ENCODE measurements at places on chromosomes 13 and 19. TPM values are rescaled to one million over a fixed set of nuclear protein-coding genes. Genes with fewer than 3 reads are reported as not detected.

DNA sequence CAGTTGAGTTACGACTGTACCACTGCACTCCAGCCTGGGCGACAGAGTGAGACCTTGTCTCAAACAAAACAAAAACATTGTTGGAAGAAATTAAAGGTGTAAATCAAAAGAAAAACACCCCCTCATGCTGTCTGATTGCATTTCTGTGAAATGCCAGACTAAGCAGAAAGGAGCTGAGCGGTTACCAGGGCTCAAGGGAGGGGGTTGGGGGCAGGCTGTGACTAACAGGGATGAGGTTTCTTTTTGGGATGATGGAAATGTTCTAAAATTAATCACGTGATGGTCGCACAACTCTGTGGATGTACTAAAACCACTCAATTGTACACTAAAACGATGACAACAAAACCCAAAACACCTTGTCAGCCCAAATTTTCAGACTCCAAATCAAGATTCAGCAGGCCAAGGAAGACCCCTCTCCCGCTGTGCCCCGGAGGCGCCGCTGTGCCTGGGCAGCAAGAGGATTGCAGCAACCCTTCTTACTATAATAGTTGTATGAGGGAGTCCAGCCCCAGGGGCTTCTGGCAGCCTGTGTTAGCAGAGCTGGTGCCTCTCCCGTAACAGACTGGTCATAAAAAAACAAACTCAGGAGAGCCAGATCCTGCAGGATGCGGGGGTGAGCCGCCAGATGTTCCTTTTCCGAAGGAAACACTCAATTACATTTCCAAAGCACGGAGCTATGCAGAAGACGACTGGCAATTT lies 20.9 kb downstream of the CAPS start:
- DNase-seq = peak; percentile 90

GRCh38 chr13:43077906-43078305 lies 54.5 kb downstream of the DNAJC15 start:
- DNase-seq = no peak

DNA sequence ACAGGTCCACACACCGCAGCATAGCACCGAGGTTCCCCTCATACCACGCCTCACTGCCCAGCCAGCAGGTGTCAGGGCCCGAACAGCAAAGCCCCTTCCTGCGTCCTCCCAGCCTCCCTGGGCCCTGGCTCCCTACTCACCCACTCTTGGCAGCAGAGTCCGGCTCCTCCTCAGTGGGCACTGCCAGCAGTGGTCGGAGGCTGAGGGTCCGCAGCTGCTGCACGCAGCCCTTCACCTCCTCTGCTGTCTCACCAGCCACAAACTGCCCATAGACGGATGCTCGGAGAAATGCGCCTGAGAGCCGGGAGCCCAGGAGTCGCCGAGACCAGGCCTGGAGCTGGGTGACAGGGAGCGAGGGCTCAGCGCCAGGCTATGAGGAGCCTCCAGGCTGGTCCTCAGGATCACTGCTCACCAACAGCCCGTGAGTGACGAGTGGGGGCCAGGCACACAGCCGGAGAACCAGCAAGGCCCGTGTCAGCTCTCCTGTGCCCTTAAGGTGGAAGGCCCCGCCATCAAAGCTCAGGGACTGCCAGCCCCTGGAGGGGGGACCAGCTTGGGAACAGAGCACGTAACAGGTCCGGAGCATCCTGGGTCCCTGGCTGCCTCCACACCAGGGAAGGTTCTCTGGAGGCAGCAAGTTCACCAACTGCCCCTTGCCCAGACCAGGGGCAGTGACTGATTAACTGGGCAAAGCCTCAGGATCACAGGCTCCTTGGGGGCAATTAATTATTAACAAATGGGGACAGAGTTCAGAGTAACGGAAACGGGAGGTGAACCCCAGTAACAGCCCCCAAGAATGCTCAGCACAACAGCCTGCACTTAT lies at the start of gene PRODH2:
Gene PRODH2 (minus strand): TSS at position 626 of the 823 bp plus-strand sequence. CDS start 40 bp downstream, at position 586.
- no peak for DNase-seq

- DNase-seq = no peak
Measured at GRCh38 chr19:1521636-1522035, 2.2 kb upstream of the PLK5 start.

DNA sequence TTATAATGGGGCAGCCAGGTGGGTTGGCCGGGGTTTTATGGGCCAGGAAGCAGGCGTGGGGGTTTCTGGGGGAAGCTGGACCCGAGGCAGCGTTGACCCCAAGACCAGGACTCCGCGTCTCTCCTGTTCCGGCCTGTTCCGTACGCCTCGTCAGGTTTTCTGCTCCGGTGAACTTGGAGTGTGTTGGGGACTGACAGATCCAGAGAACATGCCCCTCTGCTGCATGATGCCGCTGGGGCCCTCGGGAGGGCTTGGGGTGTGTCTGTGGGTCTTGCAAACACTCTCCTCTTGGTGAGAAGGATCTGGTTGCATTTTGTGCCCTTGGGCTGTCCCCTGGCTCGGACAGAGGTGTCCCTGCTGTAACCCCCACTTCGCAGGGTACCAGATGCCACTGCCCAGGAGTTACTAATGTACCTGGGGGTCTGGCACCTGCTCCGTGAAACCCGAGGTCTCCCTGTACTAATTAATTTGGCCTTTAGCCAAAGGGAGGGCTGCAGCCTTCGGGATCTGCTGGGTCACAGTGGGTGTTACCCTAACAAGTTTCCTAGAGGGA lies 15.6 kb downstream of the KDM4B start:
- no peak for DNase-seq

DNA sequence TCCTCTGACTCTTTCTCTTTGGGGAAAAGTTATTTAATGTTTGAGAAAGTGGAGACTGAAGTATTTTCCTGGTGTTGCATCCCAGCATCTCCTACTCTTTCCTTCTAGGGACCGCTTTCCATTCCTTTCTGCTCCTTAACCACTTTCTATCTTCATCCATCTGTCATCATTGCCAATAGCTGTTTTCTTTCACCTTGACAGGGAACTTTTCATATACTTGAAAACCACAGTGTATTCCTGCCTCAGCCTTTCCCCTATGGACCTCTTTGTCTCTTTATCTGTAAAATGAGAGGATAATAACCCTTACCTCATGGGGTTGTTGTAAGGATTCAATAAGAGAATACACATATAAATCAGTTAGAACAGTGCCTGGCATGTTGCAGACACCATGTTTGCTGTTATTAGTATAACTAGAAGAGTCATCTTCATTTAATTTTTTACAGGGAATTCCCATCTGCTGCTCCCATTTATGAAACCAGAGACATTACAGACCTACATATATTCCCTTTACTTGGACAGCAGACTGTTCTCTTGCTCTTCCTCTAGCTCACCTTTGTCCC lies 31.8 kb downstream of the LCP1 start:
- no peak for DNase-seq

GRCh38 chr19:1905863-1906375 lies 720 bp downstream of the ADAT3 start:
- DNase-seq = no peak

DNA sequence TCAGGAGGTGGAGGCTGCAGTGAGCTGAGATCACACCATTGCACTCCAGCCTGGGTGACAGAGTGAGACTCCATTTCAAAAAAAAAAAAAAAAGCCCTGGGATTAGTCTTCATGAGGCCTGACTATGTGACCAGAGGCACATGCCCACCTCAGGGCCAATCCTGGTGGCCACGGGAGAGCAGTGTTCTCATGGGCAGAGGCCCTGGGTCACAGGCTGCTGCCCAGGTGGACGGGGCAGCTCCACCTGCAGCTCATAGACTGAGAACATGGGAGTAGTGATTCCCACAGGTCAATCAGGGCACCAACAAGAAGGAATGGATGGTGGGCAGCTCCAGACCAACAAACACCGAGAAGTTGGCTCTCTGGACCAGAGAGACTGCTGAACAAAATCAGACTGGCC lies 26.1 kb upstream of the PEPD start:
- no peak for DNase-seq

GRCh38 chr13:37576601-37577000 lies 22.0 kb downstream of the POSTN start:
- DNase-seq = no peak

TEX26 gene
- not detected for total RNA-seq

KLK14 gene
- not detected for total RNA-seq

GDF15 gene
- 10.3 TPM for total RNA-seq

OVOL3 gene
- total RNA-seq = not detected

Measured in IMR-90 (cell line).